ENCODE measurements at places on chromosomes 13 and 19.

- no peak for DNase-seq
Observed at GRCh38 chr13:110206185-110206584, 100.8 kb downstream of the COL4A1 start.

DNA sequence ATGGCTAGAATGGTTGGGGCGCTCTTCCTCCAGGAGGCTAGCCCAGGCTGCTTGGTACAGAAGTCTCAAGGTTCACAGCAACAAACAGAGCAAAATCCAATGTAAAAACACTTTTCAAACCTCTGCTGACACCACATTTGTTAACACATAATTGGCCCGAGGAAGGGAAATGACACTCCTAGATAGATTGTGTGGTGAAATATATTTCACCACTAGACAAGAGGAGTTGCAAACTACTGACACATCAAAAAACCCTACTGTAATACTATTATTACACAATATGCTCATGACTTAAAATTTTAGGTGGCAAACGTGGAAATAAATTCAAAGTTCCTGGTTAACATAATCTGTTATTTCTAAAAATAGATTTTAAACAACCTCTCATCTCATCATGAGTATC lies 643.6 kb downstream of the PCDH9 start:
- DNase-seq: no peak

DNA sequence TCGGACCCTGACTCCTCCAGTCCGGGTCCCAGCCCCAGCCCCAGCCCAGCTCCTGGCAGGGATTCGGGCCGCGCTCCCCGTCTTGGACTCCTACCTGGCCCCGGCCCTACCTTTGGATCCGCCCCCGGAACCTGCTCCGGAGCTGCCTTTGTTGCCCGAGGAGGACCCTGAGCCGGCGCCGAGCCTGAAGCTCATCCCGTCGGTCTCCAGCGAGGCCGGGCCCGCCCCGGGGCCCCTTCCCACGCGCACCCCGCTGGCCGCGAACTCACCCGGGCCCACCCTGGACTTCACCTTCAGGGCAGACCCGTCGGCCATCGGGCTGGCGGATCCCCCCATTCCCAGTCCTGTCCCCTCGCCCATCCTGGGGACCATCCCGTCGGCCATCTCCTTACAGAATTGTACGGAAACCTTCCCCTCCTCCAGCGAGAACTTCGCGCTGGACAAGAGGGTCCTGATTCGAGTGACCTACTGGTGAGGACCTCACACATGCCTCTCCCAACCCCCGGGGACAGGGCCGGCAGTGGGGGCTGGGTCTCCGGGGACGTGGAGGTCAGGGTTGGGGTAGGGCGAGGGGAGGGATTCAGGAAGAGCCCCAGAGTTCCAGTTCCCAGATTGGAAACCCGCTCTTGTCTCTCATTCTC lies 732 bp downstream of the SELENOV start:
- no peak for DNase-seq

GRCh38 chr19:38209671-38210457 lies 14.2 kb downstream of the DPF1 start:
- DNase-seq: no peak

DNA sequence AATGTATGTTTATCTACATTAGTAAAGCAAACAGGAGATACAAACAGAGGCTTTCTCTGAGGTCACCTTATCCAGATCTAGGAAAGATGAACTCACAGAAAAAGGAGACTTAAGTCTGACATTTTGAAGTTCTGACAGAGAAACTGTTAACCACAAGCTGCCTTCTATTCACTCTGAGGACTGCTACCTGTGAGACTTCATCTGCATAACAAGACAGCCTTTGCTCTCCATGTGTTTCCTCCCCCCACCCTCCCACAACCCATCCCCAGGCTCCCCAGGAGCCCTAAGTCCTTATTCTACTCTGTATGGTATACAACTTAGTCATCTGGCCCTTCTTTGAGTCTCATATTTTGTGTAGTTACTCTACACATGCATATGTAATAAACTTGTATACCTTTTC lies 699.0 kb downstream of the FGF9 start:
- no peak for DNase-seq

DNA sequence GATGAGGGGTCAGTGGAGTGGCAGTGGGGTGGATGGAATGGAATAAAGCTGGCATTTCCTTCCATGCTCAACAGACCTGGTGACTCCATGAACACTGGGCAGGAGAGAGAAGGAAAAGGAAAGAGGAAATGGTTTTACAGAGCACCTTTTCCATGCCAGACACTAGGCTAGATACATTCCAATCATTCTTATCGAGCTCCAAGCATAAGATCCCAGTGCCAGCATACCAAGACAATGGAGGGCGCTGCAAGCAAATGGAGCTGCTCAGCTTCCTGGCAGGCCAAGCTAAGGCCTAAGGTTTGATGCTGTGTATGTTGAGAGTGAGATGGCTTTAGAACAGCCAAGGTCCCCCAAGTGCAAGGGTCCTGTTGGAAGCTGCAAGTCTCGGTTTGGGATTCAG lies 113.2 kb downstream of the HSPH1 start:
- no peak for DNase-seq

DNA sequence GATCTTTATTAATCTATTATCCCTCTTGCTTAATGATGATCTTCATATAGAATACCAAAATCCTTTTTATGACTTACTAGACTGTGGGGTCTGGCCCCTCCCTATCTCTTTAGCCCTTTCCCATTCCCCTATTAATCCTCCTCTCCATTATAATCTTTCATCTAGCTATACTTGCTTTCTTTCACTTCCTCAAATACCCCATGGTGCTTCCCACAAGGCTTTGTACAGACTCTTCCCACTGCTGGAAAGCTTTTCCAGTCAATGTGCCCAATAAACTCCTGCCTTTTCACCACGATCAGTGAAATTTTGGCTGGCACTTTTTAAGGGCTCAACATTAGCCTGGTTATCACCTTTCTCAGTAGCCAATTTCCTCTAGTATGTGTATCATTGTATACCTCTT lies 3.2 kb upstream of the EBPL start:
- no peak for DNase-seq
